GM23248 (cell line): ENCODE measurements at places on chromosomes 3 and 15.

GRCh38 chr3:99783011-99783573, 34.6 kb upstream of the CMSS1 start:
- DNase-seq = peak; percentile 94

DNA sequence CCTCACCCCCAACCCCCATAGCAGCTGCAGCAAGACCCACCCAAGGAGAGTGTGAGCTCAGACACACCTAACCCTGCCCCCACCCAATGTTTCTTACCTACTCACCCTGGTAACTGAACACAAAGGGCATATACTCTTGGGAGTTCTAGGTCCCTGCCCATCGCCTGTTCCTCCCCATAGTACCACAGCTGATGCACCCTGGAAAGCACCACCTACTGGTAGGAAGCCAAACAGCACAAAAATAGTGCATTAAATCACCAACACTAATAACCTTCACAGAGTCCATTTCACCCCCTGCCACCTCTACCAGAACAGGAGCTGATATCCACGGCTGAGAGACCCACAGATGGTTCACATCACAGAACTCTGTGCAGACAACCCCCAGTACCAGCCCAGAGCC, 245.2 kb downstream of the EFHB start:
- DNase-seq = no peak

- DNase-seq = no peak
Measured at GRCh38 chr15:87268675-87269074, 987.9 kb downstream of the NTRK3 start.

DNA sequence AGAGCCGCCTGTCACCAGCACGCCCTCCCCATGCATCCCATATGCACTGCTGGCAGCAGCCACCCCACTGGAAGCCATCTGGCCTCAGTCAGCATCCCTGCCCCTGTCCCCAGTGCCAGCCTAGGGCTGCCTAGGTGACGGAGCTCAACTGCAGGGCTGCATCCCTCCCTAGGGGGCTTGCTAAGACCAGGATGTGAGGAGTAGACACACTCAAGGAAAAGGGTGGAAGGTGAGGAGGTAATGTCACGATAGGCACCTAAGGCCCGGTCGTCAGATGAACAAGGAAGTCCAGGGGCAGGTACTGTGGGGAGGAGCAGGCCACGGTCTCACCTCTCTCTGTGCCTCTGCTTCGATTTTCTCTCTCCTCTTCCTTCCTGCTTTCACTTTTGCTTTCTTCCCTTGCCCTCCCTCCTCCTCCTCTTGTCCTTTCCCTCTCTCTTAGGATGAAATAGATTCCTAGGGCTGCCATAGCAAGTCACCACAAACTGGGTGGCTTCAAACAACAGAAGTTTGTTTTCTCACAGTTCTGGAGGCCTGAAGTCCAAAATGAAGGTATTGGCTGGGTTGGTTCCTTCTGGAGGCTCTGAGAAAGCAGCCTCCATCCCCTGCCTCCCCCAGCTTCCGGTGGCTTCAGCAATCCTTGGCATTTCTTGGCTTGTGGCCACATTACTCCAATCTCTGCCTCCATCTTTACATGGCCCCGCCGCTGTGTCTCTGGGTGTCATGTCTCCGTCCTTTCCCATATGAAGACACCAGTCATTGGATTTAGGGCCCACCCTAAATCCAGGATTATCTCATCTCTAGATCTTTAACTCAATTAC, 298.3 kb downstream of the SHQ1 start:
- DNase-seq = no peak

DNA sequence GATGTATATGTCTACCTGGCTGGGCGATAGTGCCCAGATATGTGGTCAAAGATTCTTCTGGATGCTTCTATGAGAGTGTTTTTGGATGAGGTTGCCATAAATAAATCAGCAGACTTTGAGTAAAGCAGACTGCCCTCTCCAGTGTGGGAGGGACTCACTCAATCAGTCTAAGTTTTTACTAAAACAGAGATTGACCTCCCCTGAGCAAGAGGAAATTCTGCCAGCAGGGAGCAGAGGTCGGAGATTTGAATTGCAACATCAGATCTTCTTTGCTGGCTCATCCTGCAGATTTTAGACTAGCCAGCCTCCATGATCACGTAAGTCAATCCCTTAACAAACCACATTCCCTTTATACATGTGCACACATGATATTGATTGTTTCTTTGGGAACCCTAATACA, 300.9 kb downstream of the MCTP2 start:
- no peak for DNase-seq

- DNase-seq = no peak
Measured at GRCh38 chr3:187565701-187566100, 104.5 kb downstream of the SST start.

DNA sequence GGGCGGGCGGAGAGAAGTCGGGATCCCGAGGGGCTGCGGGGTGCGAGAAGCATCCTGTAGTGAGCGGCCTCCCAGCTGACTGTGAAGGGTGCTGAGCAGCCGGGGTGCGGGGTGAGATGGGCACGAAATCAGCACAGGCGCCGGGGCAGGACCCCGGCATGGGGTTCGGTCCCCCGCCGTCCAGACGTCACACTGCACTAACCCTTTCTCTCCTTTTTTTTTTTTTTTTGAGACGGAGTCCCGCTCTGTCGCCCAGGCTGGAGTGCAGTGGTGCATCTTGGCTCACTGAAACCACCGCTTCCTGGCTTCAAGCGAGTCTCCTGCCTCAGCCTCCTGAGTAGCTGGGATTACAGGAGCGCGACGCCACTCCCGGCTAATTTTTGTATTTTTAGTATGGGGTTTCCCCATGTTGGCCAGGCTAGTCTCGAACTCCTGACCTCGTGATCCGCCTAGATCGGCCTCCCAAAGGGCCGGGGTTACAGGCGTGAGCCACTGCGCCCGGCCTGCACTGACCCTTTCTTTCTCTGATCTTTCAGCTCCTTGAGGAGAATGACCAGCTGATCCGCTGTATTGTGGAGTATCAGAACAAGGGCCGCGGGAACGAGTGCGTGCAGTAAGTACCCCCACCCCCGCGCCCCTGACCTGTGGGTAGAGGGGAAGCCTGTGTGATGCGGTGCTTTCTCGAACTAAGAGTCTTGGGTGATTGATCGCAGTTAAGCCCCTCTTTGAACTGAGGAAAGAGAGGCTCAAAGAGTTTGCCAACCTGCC, 513 bp downstream of the SS18L2 start:
- DNase-seq = peak; percentile 51

- no peak for DNase-seq
Measured at GRCh38 chr3:5972586-5972985, 785.1 kb downstream of the EDEM1 start.

DNA sequence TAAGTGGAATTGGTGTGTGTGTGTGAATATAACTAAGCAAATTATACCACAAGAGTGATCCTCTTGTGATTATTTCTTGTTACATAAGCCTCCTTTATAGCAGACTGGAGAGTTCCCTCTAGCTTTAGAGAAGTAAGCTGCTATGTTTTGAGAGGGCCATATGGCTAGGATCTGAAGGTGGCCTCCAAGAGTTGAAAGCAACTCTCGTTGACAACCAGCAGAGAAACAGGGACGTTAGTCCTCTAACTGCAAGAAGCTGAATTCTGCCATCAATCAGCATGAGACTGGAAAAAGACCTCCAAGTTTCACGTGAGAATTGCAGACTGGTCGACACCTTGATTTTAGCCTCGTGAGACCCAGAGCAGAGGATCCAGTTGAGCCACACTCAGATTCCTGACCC, 278.5 kb upstream of the ZNF717 start:
- DNase-seq = no peak

GRCh38 chr15:74958908-74959585, 2.5 kb upstream of the RPP25 start:
- DNase-seq = no peak

- peak; percentile 21 for DNase-seq
Measured at GRCh38 chr3:42608581-42608980, 8.1 kb downstream of the NKTR start.

DNA sequence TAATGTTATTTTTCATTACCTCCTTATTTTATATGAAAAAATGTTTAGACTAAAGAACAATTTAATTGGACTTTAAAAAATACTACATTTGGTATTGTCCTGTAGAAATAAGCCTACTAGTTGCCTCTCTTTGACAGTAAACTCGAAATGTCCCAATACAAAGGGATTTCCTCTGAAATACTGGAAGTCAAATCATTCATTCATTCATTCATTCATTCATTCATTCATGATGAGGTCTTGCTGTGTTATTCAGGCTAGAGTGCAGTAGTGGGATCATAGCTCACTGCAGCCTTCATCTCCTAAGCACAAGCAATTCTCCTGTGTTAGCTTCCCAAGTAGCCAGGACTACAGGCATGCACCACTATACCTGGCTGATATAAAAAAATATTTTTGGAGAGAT, 50.6 kb upstream of the PYGO1 start:
- DNase-seq = no peak

- peak; percentile 85 for DNase-seq
Measured at GRCh38 chr3:167380004-167380689, at the start of gene ZBBX. Gene ZBBX, minus strand, starts transcription at chr3:167380297. Its CDS starts 7,396 bp downstream, at chr3:167372901.

DNA sequence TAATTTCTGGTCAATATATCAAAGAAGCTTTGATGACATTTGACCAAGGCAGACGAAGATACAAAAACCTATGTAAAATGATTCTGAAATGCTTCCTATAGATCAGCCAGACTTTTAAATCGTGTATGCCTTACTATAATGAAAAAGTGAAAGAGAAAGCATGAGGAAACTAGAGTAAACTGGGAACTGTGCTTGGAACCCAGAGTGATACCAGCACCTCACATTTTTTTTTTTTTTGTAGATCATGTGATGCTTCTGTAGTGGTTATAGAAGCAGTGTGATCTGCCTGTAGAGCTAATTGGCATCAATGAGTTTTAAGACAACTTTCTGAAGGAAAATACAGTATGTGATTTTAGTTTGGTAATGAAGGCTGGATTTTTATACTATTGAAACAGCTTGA, 150.7 kb downstream of the NLGN1 start:
- no peak for DNase-seq
